ENCODE measurements at places on chromosomes 7 and 10.

DNA sequence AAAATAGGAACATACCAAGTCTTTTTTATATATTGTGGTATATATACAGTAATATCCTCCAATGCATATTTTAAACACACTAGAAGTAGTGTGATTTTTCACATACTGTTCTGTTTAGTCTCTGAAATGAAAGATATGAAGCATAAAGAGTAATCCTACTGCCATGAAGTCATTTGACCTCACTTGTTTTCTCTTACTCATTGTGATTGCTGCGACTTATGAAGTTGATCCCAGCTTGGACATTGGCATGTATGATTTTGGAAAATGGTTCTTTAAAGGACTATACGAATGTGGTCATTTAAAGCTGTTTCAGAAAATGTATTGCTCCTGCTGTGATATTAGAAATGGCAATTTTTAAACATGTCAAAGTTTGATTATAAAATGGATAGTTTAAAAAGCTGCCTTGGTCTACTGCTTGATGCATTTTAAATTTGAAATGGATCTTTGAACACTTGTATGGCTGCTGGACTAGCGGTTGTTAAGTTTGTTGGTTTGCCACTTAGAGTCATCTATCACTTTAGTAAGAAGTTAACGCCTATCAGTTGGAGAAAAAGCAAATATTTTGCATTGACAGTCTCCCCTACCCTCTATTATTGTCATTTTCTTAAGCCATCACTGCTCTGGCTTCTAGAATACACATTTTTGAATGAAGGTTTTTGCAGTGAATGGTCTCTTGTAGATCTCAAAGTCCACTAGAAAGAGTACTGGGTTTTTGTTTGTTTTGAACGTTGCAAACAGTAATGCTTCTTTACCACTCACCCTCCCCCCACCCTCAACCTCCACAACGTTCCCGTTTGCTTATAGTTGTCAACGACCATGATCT lies 881 bp upstream of the PCGF5 start:
- DNase-seq: no peak

DNA sequence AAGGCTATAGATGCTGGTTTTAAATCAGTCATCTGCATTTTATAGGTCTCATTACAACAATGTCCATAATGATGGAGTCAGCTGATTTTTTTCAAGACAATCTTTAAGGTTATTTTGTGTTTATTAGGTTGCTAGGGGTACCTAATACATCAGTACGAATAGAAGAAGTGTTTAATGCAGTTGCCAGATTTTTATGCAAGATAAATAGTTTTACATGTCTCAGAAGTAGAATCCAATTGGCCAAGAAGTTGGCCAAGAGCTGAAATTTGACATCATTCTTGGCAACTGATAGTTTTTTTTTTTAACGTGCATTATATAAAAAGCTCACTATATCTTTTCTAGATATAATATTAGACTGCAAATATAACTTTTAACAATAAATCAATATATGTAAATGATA lies 208.5 kb downstream of the TRIL start:
- no peak for DNase-seq

DNA sequence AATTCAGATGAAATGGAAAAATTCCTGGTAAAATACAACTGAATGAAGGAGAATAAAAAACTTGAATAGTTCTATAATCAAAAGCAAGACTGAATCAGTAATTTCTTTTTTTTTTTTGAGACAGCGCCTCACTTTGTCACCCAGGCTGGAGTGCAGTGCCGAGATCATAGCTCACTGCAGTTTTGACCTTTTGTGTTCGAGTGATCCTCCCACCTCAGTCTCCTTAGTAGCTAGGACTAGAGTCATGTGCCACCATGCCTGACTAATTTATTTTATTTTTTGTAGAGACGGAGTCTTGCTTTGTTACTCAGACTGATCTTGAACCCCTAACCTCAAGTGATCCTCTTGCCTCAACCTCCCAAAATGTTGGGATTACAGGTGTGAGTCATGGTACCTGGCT lies 26.1 kb downstream of the SYPL1 start:
- no peak for DNase-seq

GRCh38 chr7:29564496-29565223 lies 1.0 kb downstream of the PRR15 start:
- DNase-seq: no peak

DNA sequence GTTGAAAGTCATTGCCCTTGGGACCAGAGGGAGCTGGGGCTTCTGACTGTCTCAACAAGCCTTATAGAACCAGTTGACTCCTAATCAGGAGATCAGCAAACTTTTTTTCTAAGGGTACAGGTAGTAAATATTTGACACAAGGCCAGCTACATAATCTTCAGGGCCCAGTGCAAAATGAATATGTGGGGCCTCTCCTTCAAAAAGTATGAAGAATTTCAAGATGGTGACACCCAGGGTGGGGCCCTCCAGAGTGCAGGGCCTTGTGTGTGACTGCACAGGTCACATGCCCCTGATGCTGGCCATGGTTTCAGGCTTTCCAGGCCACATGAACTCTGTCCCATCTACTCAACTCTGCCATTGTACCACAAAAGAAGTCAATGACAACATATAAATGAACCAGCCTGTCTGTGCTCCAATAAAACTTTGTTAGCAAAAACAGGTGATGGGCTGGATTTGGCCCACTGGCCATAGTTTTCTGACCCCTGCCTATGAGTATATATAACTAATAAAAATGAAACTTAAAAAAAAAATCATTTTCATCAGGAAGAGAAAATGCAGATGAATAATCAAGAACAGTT lies 6.1 kb downstream of the MMRN2 start:
- DNase-seq: no peak

DNA sequence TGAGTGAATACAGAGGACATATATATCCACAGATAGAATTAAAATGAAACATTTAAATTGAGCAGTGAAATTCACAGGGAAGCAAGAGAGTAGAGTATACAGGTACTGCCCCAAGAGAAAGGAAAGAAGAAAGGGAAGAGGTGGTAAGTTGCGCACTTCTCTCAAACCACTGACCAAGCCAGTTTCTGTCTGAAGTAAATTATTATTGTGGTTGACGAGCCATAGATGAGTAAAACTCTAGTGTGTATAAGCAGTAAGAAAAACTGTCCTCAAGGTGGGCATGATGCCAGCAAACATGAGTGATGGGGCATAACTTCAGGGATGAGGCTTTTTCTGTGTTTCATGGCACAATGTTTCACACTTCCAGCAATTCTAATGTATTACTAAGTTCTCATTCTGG lies 4.4 kb upstream of the BET1 start:
- no peak for DNase-seq

DNA sequence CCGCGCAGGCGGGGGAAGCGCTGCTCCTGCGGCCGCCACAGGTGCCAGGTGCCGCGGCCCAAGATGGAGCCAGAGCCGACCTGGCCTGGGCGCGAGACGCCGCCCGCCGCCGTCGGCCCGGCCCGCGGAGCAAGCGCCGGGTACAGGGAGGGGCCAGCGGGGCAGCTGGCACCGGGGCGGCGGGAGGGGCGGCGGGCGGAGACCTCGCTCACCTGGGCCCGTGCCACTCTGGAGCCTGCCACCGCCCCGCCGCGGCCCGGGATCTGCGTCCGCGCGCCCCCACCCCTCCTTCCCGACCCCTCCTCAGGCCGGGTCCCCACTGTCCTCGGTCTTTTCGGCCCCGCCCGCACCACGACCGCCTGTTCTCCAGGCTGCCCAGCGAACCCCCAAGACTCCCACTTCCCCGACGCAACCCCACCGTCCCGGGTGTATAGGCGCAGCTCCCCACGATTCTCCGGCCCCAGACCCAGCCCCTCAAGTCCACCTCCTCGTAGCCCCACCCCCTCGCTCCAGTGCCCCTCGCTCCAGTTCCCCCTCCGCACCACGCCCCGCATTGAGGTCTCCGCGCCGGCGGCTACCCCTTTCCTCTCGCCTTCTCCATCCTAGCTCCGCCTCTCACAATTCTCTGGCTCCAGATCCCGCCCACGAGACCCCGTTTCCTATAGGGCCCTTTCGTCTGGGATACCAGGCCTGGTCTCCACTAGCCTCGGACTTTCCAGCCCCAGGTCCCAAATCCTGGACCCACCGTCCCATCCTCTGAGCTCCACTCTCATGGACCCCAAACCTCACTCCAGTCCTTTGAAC lies at the start of gene GPRIN2:
TSS of gene GPRIN2 (minus strand) at position 144 of the 804 bp plus-strand sequence. CDS start 5,922 bp downstream, outside the sequence.
- no peak for DNase-seq

DNA sequence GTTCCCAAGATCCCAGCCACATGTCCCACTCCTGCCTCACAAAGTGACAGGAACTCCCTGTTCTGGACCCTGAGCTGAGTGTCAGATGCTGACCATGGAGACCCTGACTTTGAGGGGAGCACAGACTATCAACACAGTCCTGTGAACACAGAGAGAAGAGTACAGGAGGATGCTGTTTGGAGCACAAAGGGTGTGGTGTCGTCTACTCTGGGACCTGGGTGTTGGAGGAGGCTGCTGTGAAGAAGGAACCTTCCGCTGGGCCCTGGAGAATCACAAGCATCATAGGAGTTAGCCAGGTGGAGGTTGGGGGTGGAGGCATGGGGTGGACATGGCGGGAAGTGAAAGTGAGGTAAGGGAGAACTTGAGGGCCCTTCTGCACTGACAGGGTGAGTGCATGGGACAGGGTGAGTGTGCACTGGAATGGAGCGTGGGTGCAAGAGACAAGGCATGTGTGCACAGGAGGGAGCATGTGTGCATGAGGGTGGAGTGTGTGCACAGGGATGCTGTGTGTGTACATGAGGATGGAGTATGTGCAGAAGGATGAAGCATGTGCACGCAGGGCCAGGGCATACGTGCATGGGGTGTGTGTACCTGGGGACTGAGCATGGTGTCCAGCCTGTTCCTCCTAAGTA lies 70.7 kb upstream of the ANTXRL start:
- DNase-seq: no peak

- no peak for DNase-seq
These were observed 46.5 kb downstream of the LHPP start for GRCh38 chr10:124508070-124508667.

GRCh38 chr10:51918440-51918839 lies 219.0 kb upstream of the CSTF2T start:
- no peak for DNase-seq

- DNase-seq: no peak
These were observed 126.7 kb upstream of the CXCL12 start for GRCh38 chr10:44511601-44512000.

DNA sequence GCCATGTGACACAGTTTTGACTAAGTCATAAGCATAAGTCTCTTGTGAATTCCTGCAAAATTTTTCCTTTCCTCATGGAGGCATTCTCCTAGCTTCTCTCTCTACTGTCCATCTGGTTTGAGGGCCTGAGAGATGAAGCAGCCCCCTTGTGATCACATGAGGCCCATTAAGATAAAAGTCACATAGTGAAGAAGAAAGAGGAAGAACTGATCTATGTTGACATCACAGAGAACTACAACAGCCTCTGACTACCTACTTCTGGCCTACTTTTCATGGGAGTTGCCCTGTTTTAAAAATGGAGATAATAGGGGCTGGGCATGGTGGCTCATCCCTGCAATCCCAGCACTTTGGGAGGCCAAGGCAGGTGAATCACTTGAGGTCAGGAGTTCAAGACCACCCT lies 50.4 kb downstream of the TFEC start:
- no peak for DNase-seq

DNA sequence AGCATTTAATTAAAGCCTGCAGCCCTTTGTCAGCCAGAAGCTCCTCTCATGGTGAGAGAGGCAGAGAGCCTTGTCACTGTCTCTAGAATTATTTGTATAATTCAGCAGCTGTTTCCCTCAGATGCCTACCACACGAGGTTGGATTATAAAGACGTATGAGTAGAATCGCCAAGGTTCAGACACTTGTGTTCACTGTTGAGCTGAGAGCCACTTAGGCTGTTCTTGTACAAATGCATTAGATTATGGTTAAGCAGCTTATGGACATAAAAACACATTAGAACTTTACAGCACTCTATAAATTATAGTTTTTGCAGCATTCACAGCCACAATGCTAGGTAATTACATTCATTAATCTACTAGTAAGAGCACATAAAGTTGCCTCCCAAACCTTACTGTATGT lies 282.6 kb downstream of the AUTS2 start:
- no peak for DNase-seq

DNA sequence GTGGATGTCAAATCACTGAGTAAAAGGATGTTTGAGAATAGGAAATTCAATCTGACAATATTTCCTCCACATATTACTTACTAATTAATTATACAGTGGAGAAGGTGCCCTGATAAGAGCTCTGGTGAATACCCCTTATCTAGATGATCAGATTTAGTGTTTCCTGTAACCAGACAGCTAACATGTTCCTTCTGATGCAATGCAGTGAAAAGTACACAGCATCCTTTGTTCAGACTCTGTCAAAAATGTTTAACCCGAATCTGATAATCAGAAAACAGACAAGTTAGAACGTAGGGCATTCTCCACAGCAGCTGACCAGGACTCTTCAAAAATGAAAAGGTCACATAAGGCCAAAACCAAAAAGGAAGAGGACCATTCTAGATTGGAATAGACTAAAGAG lies 46.2 kb downstream of the WDR11 start:
- no peak for DNase-seq

GRCh38 chr10:86331861-86332260 lies 34.7 kb downstream of the GRID1 start:
- DNase-seq: no peak

DNA sequence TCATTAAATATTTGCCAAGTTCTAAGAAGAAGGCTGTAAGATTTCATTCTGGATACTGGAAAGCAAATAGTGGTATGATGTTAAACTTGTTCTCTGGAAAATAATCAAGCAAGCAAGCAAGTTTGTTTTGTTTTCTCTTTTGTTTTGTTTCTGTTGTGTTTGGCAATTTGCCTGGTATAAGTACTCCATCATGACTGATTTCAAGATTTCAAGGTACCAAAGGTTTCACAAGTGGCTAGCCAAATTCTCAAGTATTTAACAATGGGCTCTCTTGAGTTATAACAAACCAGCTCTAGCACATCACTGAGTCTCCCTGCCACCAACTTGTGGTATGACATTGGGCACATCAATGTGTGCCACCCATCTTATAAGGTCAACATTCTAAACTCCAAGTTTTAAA lies 151.7 kb upstream of the IGFBP3 start:
- no peak for DNase-seq

- no peak for DNase-seq
These were observed 193.9 kb downstream of the NXPH1 start for GRCh38 chr7:8627325-8627724.

DNA sequence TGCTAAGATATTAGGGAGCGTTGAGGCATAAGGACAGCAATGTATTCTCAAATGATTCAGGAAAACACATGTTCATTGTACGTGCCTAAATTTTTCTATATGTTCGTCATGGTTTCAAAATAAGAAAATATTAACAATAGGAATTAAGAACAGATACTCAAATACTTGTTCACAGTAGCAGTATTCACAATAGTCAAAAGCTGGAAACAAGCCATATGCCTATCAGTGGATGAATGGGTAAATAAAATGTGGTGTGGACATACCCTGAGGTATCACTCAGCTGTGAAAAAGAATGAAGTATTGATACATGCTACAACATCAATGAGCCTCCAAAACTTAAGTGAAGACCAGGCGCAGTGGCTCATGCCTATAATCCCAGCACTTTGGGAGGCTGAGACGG lies 84.7 kb upstream of the PTER start:
- DNase-seq: no peak

- no peak for DNase-seq
These were observed 96.2 kb downstream of the APBB1IP start for GRCh38 chr10:26534384-26534783.

- DNase-seq: no peak
These were observed 73.7 kb downstream of the ARL4A start for GRCh38 chr7:12761111-12761510.
